NB4 (cell line): ENCODE measurements at places on chromosomes 2 and 18.

GRCh38 chr2:118123561-118124232, 35.4 kb downstream of the INSIG2 start:
- no peak for DNase-seq

GRCh38 chr18:2794159-2794558, 52.6 kb upstream of the EMILIN2 start:
- DNase-seq = no peak

- DNase-seq = no peak
Observed at GRCh38 chr2:52874466-52875106, 893.0 kb upstream of the CHAC2 start.

GRCh38 chr2:74026687-74027241, 42.1 kb downstream of the TET3 start:
- no peak for DNase-seq

GRCh38 chr2:1675633-1676032, 68.7 kb downstream of the PXDN start:
- no peak for DNase-seq

DNA sequence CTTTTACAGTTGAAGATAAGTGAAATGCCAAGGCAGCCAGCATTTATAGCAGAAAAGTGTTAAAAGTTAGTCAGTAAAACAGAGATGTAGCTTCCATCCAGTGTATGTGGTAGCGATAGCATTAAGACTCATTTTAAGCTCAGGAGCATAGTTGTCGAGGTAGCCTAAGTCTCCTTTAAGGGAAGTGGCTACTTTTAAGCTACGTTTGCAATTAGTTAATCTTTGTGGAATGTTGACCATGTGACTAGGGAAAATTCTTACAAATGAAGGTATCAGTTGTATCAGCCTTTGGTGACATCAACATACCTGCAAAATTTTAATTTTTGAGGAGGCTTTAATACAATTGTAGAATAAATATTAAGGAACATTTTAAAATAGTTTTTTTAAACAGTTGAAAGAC, 61.9 kb downstream of the LHCGR start:
- DNase-seq = no peak

- no peak for DNase-seq
Observed at GRCh38 chr18:50737127-50737526, 82.7 kb downstream of the MRO start.

DNA sequence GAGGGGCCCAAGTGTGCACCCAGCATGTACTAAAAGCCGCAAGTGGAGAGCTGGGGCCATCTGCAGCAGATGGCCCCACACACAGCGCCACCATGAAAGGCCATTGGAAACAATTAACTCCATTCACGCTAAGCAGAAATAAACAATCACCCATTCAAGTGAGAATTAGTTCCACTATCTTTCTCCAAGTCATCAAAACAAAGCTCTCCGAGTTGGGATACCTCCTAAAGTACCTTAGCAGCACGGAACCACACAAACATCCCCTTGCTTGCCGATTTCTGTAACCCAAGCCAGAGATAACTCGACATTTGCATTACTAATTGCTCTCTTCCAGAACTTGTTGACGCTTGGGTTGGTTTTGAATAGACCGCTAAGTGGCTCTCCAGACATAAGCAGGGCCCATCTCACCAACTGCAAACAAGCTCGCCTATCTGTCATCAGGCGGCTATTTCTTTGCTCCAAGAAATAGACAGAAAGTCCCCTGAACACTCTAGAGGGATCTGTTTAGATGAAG, 840.6 kb upstream of the SALL3 start:
- no peak for DNase-seq

GRCh38 chr2:54579061-54579681, 123.0 kb downstream of the SPTBN1 start:
- no peak for DNase-seq

DNA sequence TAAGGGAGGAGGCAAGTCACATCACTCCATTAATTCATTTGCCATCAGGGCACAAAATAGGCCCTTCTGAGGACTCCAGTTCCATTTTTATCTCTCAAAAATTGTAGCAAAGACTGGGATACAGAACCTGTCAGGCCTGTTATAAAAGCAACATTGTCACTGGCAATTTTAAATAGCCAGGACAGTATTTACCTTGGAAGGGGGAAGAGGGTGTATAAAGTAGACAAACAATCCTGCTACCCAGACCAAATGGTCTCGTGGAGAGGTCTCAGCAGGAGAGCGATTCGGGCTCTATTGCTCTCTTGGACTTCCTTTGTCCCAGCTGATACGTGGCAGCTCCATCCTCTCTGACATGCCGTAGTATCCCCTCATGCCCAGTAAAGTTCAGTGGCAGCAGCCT, 740.3 kb upstream of the HS6ST1 start:
- no peak for DNase-seq

DNA sequence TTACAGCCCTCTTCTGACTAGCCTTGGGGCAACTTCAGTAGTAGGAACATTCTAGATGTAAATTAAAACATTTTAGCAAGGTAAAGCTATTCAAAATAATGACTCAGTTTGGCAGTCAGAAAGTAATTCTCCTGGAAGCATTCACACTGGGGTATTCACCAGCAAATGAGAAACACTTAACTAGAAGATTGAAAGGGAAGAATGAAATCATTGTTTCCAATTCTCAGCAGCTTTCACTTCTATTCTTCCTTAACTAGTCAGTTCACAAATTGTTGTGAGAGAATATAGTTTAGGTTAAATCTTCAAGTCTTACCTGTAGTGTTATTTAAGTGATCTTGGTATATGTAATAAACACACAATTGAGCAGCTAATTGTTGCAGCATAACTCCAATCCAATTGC, 1135.6 kb upstream of the FAM98A start:
- DNase-seq = no peak

- no peak for DNase-seq
Observed at GRCh38 chr2:134452042-134452733, 198.3 kb downstream of the MGAT5 start.
